ENCODE measurements at places on chromosomes 1 and 21. TPM values are rescaled to one million over a fixed set of nuclear protein-coding genes. Genes with fewer than 3 reads are reported as not detected.

PTGFRN gene
- 82.7 TPM for total RNA-seq

CCDC17 gene
- 0.99 TPM for total RNA-seq

GBP3 gene
- 28.8 TPM for total RNA-seq

OR2T11 gene
- not detected for total RNA-seq

MAGI3 gene
- 14.1 TPM for total RNA-seq

GNB1 gene
- 86.8 TPM for total RNA-seq

EPHX1 gene
- 67.9 TPM for total RNA-seq

ETNK2 gene
- 2.6 TPM for total RNA-seq

KIFAP3 gene
- 33.7 TPM for total RNA-seq

HPCAL4 gene
- not detected for total RNA-seq

DISP3 gene
- not detected for total RNA-seq

Measured in smooth muscle cell of trachea (primary cell).